ENCODE measurements at places on chromosomes 12 and 14.

DNA sequence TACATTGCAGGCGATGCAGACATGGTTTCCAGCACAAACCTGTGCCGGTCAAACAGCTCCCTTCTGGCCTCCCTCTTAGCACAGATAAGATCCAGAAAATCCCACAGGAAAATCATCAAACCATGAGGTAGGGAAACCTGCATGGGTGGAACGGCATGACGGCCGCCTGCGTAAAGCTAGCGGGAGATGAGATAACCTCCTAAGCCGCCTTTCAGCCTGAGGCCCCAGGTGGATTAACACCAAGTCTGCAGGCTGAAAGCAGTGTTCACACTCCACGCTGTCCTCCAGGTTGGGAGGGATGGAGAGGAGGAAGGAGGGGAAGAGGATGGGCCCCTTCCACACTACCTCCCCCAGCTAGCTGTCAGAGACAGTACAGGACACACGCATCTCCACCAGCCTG, 63.8 kb downstream of the TSPAN11 start:
- no peak for DNase-seq

DNA sequence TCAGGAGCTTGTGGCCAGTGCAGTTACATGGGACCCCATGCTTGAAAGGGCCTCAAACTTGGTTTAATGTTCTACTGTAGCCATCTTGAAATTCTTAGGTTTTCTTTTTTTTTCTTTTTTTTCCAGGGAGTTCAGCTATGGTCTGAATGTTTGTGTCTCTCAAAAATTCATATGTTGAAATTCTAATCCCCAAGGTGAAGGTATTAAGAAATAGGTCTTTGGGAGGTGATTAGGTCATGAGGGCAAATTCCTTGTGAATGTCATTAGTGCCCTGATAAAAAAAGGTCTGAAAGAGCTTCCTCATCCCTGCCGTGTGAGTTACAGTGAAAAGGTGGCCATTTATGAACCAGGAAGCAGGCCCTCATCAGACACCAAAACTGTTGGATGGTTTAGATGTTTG, 324.1 kb downstream of the C12orf75 start:
- DNase-seq = no peak

- DNase-seq = peak; percentile 68
These were observed 84.6 kb downstream of the SETD3 start for GRCh38 chr14:99395909-99396530.

- DNase-seq = no peak
These were observed 485 bp downstream of the PELI2 start for GRCh38 chr14:56118611-56119181.

- DNase-seq = peak; percentile 75
These were observed 198.2 kb upstream of the CNOT2 start for GRCh38 chr12:70045036-70045435.

DNA sequence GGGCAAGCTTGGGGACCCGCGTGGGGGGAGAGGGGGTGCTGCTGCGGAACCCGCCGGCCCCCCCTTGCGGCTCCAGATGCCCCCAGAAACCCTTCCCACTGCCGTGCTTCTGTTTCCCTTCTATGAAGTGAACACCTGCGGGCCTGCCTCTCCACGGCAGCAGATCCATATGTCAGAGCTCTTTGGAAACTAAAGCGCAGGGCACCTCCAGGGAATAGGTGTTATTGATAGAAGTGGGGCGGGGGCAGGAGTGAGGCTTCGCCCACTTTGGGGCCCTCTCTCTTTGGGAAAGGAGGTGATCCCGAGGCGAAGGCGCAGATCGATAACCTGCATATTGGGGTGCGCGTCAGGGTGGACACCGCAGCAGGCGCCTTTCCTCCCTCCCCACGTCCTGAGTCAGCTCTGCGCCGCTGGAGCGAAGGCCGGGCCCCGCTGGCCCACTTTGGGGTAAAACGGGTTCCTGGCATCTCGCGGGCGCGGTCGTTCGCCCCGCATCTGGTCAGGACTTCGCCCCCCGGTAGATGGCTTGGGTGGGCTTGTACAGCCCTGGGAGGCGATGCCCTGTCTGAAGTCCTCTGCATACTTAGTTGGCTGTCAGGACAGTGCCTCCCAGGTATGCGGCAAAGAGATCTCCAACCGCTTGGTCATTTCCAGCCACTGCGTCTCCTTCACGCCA, 524 bp downstream of the KMT5A start:
- DNase-seq = no peak

DNA sequence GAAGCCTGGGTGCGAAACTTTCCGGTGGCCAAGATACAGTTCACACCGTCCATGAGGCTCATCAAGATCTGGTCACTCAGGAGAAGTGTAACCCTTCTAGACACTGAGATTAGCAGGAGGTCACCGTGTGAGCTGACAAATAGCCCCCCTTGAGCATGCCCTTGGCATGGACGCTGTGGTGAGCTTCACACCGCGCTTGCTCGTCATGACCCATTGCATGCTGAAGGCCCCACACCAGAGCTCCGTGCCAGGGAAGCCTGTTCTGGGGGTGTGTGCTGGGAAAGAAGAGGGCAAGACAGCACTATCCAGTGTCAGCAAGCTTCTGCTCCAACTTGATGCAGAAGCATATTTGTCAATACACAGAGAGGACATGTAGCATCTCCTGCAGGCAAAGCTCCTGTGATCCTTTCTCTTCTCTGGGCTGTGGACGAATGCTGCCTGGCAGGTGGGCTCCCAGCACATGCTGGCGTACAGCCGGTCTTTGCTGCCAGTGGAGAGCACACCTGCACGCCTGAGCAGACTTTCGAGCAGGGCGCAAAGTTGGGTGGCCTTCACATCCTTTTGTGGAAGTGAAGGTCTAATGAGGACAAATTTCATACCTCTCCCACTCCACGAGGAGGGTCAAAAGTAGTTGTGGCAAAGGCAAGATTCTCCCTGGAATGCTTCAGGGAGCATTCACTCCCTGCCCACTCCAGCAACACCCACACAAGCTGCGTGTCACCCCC, 126.9 kb upstream of the FKBP4 start:
- DNase-seq = no peak

- DNase-seq = no peak
These were observed 31.0 kb upstream of the GALNT9 start for GRCh38 chr12:132360410-132360809.

DNA sequence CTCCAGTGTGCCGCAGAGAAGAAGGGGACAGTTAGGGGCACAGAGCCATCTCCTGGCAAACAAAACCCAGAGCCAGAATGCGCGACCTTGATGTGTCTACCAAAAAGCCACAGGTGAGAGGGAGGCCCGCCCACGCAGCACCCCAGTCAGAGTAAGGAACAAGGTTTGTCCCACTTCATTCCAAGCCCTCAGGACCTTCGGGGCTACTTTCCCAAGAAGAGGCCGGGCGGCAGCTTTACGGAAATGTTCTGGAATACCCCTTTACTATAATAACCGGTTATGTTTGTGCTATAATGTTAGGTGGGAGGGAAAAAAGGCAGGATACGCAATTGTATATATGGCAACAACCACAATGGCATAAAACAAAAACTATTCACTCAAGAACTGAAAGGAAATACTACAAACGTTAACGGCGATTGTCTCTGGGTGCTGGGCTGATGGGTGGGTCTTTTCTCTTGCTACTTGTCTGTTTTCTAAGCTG, 12.3 kb downstream of the CCDC88C start:
- DNase-seq = no peak

GRCh38 chr12:116884871-116885270, 3.6 kb upstream of the HRK start:
- DNase-seq = no peak

DNA sequence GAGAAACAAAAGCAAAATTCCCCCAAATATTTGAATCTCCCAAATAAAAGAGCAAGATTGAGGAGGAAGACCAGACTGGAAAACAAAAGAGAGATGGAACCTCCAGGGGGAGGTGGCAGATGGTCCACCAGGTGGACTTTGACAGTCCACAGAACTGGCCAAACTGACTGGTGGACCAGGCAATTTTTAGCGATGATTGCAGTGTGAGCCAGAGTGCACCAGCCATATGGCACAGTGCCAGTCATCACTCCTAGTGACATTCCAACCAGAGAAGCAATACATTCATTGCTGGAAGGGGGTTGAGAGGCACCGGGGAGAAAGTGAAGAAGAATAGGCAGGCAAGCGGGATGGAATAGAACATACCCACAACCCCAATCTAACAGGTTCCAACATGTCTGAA, 182.9 kb downstream of the EXOC5 start:
- DNase-seq = no peak

GRCh38 chr14:94342334-94342934, 19.3 kb upstream of the SERPINA6 start:
- peak; percentile 100 for DNase-seq

GRCh38 chr14:95834496-95834895, 42.1 kb upstream of the TUNAR start:
- DNase-seq = no peak

GRCh38 chr12:49792181-49792970, 35.8 kb downstream of the NCKAP5L start:
- DNase-seq = no peak

DNA sequence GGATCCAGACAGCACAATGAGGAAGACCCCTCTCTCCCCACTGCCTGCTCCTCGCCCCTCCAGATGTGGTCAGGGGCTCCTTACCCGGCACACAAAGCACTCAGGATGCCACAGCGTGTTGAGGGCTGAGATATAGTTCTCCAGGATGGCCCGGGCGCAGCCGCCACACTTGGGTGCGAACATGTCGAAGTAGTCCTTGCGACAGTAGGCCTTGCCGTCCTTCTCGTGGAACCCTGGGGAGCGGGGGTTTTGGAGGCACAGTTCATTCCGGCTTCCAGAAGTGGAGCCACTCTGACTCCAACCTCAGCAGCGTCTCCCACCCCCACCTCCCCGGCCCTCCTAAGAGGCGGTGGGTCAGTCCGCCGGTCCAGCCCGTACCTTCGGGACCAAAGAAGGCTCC, 12.8 kb upstream of the RPLP0 start:
- no peak for DNase-seq

DNA sequence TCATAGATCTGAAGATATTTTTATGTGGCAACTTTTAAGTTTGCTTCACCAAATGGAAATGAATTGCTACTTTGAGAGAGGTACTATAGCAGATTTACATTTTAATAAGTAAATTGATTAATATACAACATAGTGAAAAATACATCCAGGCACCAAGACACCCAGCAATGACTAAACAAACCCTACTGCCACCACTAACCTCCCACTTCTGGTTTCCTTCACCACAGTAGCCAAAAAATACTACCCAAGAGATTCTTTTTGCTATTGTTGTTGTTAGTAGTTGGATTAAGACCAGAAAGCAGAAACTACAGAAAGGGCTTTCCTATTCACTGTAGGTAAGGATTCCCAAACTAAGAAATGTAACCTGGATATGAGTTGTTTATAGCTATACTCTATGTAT, 54.1 kb downstream of the COCH start:
- DNase-seq = no peak

DNA sequence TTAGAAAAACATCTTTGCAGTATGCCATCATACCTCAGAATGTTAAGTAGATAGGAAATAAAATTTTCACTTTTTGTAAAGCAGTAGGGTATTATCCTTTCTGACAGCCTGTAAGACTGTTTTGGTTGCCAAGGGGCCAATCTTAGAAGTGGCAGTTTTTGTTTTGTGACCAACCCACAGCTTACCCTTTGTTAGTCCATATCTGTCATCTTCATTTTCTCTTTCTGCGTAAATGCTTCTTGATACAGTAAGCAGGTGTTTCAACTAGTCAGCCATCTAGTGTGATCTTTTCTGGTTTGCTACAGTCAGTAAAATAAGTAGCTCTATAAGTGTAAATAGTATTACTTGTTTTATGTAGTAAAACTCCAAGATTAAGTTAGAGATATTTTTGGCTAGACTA, 8.8 kb downstream of the PPM1A start:
- no peak for DNase-seq

GRCh38 chr12:65557438-65558181, 266.7 kb upstream of the HMGA2 start:
- peak; percentile 14 for DNase-seq

GRCh38 chr14:69012256-69012953, 33.3 kb upstream of the ACTN1 start:
- peak; percentile 11 for DNase-seq

GRCh38 chr14:22882529-22883172, 371 bp upstream of the REM2 start:
- peak; percentile 46 for DNase-seq

DNA sequence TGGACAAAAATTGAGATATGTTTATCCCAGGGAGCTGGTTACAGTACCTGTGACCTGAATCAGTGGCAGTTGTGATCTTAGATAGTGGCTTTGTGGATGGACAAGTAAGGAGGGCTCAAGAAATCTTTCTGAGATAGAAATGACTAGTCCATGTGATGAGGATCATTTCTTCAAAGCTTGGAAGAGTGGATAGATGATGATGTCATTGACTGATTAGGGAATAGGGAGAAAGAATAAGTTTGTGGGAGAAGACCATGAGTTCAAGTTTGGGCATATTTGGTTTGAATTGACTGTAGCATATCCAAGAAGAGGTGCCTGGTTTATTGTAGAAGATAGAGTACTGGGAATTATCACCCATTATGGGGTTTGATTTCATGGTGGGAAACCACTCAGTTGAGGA, 336.7 kb upstream of the PRICKLE1 start:
- DNase-seq = no peak

GRCh38 chr12:24152270-24152669, 202.8 kb upstream of the SOX5 start:
- no peak for DNase-seq

GRCh38 chr12:238736-239398, 23.8 kb downstream of the SLC6A13 start:
- no peak for DNase-seq

- no peak for DNase-seq
These were observed 16.5 kb downstream of the VASH1 start for GRCh38 chr14:76777721-76778120.

DNA sequence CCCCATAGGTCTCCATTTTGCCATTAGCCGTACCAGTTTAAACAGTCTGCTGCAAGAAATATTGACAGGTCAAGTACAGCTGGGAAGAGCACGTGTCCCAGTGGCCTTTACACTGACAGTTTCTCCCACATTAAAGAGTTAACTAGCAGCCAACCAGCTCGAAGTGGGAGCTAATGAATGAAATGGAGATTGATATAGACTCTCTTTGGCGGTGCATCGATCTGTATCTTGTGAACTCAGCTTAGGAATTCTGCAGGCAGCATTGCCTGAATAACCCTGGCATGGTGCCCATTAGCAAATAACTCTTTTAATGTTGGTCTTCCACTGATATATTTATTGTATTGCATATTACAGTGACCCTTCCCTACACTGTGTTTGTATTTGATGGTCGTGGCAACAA, 319.4 kb downstream of the EGLN3 start:
- DNase-seq = no peak

DNA sequence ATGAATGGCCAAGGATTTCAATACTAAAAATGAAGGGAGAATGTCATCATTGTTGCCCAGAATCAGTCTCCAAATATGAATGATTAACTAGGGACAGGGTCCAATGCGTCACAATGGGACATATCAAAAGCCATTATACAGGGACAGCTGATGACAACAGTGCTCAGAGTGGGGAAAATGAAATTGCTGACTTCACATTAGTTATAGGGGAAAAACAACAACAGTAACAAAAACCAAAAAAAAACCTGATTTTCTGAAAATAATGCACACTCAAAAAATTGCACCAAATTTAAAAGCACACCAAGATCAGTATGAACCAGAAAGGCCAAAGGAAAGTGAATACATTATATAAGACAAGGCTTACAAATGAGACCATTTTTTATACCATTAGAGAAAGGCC, 353.2 kb upstream of the SOX5 start:
- no peak for DNase-seq
